ENCODE measurements at places on chromosomes 6 and 20.

- DNase-seq = peak; percentile 73
Observed at GRCh38 chr6:34235307-34236130, 1.2 kb upstream of the HMGA1 start.

- DNase-seq = peak; percentile 86
Observed at GRCh38 chr20:34907616-34908469, 31.4 kb downstream of the ACSS2 start.

GRCh38 chr20:34473262-34473883, 42.8 kb upstream of the DYNLRB1 start:
- DNase-seq = peak; percentile 38

- DNase-seq = peak; percentile 95
Observed at GRCh38 chr6:158654960-158655489, 5.2 kb downstream of the SYTL3 start.

GRCh38 chr20:440636-441035, 21.7 kb downstream of the TBC1D20 start:
- DNase-seq = no peak

DNA sequence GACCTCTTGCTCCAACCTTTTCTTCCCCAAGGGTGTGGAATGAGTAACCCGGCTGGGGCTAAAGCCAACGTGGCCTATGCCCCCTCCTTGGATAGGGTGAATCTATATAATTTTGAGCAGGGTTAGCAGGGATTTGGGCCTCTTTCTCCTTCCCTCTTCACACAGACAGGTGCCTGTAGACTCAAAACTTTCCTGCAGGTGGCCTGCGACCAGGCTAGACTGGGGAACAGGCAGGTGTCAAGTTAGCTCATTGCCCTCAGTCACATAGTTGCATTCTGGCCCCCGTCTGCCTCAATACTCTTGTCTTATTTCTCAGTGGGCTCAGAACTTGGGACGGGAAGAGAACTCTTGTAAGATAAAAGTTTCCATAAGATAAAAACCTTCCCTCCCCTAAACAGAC, 243.0 kb downstream of the ATXN1 start:
- no peak for DNase-seq

DNA sequence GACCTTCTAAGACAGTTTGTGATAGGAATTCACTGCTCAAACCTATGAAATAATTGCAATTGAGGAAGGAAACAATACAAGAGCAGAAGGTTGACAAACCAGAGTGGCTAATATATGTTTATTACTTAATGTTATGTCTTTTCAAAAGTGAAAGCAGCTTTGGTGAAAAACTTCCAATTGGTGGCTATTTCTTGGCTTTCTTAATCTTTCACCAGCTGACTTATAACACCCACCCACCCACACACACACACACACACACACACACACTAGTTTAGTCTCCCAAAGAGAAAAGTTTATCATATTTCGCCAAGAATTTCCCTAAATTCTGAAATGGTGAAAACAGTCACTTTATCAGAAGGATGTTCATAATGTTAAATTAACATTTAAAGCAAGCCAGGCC, 583.5 kb downstream of the EYS start:
- DNase-seq = no peak

DNA sequence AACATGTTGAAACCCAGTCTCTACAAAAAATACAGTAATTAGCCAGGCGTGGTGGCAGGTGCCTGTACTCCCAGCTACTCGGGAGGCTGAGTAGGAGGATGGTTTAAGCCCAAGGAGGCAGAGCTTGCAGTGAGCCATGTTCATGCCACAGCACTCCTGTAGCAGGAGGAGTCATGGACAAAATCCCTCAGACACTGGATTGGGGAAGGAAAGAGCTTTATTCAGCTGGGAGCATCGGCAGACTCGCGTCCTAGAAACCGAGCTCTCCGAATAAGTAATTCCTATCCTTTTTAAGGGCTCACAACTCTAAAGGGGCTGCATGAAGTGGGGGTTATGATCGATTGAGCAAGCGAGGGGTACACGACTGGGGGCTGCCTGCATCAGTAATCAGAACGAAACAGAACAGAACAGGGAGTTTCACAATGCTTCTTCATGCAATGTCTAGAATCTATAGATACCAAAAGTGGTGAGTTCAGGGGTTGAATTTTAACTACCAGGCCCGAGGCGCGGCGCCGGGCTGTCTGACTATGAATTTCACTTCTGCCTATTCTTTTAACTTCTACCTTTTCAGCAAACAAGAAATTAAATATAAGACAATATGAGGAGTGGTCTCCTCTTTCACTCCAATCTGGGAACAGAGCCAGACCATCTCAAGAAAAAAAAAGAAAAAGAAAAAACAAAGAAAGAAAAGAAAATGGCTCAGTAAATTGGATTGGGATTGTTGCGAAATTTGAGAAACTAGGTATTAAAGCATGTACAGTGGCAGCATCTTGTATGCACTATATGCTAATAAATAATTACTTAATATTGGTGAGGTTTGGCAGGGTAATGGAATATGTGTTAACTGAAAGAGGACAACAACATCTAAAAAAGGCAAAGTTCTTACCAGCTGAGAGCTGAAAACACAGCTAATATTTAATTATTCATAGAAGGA, 23.6 kb downstream of the HMGN4 start:
- no peak for DNase-seq

GRCh38 chr20:284172-284571, 6.4 kb downstream of the C20orf96 start:
- no peak for DNase-seq

DNA sequence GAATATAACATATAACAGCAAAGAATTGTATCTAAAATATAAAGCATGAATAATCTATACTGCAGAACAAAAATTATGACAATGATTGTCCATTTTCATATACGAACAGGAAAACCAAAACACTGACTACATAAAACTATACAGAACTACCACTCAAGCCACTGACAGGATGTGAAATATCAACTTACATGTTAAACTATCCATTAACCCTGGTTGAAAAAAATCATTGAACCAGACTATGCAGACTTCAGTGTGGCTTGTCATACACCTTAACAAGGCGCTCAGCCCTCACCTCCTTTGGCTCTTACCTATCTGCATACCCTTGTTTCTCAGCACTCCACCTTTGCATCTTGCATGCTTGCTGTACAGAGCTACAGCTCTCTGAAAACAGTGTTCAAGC, 34.9 kb downstream of the ASCC3 start:
- DNase-seq = no peak

DNA sequence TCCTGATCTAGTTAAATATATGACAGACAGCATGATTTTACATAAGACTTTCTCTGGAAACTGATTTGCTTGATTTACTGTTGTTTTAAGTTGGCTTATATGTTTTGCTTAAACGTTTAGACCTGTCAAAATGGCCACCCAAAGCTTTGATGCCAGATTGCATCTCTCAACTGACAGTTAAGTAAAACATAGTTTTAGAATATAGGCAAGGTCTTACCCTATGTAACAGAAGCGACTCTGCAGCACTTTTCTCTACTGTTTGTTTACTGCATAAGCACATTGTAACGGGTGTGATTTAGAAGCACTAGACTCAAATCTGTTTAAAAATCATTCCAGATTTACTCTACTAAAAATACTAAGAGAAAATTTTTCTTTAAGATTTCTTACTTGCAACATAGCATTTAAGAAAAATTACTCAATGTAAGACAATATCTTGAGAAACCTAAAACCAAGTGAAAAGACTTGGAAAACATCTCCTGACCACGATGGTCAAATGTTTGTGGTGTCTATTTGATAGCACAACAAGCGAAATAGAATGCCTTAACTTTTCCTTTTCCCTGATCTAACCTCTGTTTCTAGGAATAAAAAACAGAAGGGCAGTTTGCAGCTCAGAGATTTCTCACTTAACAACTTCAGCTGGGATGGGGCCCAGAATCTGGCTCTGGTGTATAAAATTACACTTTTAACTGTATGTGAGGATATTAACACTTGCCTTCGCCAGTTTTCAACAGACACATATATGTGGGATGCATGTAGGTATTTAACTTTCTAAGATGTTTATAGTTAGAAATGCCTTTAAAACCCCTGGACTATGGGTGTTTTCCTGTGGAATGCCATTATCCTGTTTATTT, 47.4 kb downstream of the AIG1 start:
- DNase-seq = peak; percentile 81

GRCh38 chr20:44247131-44247571, at the start of gene GDAP1L1:
GDAP1L1 (plus strand) TSS chr20:44247308; CDS start chr20:44247335, 27 bp downstream.
- no peak for DNase-seq

GRCh38 chr20:46356195-46357029, 48.1 kb upstream of the CDH22 start:
- no peak for DNase-seq

- no peak for DNase-seq
Observed at GRCh38 chr6:146410851-146411595, 132.6 kb upstream of the RAB32 start.

DNA sequence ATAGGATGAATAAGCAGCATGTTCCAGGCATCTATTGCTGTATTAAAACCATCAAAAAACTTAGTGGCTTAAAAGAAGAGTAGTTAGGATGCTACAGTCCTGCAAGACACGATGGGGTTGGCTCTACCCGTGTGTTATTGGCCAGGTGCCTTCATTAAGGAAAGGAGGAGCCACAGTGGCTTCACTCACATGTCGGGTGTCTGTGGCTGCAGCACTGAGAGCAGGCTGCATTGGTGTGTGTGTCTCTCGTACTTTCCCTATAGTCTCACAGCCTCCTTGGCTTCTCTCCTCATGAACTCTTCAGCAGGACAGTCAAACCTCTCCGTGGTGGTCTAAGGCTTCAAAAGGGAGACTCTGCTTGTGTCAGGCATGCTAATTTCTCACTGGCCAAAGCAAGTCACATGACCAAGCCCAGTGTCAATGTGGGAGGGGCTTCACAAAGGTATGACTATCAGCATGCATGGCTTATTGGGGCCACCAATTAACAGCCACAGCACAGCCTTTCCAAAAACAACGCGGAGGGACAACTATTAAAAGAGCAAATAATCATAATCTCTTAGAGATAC, 402.8 kb downstream of the KIF16B start:
- no peak for DNase-seq
